ENCODE measurements at places on chromosomes 2 and 18. TPM values are rescaled to one million over a fixed set of nuclear protein-coding genes. Genes with fewer than 3 reads are reported as not detected.

DNA sequence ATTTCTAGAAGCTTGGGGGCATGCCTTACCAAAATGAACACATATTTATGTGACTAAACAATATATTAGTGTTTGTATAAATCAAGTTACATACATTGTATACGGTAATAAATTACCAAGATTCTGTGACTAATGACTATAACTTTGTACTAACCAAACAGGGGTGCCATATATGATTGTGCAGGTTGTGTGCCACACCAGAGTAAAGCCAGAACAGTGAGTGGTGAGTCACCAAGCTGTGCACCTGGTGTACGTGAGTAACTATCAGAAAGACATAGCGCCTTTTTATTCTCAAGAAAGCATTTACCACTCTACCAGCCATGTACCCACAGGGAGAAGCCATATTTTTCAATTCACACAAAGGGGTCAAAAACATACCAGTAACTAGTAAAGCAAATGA is 453.2 kb upstream of the PIK3C3 start:
- no peak for DNase-seq

DNA sequence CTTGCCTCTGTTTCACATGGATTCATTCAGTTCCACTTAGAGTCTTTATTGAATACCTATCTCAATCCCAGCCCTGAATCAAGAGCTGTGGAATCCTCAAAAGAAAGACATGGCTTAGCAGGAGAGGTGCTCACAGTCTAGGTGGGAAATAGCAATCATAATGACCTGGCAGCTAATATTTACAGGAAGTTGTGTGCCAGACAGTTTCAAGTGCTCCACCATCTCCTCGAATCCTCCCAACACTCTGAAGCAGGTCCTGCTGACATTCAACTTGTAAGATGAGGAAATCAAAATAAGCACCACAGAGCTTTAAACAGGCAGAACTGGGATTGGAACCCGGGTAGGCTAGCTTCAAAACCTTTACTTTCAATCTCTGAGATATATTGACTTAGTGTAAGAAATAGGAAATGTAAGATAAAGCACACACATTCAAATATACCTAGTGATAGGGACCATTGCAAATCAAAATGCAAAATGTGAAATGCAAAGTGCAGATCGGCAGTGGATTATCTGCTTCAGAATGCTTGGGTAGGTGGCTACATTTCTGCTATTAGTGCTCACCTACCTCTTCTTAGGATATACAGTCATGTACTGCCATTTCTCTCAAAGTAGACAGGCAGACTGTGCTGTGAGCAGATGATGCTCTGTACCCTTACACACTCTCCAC is 182.0 kb downstream of the PRKCE start:
- DNase-seq = no peak

DNA sequence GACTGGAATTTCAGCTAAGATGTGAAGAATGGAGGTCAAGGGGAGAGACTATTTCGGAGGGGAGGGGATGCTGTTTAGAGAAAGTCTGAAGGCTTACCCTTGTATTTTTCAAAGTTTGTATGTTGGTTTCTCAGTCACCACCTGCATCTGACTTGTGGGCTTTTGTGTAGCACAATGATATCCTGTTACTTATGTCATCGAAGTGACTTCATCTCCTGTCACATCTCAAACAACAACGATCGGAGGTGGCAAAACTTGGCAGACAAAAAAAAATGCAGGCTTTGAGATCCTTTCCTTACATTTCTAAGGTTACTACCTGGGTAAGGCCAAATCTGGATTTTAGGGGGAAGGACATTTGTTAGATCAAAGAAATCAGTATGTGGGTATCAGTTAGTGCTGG is 11.7 kb upstream of the CXCR4 start:
- no peak for DNase-seq

GRCh38 chr2:127453392-127454171 is 35.4 kb downstream of the PROC start:
- no peak for DNase-seq

- DNase-seq = no peak
Measured at GRCh38 chr2:48474574-48475298, 55.2 kb upstream of the STON1 start.

UGT1A4 gene
- total RNA-seq = not detected

MAP3K19 gene
- not detected for total RNA-seq

Data from activated CD4-positive, alpha-beta T cell treated with anti-CD3 and anti-CD28 coated beads for 36 hours (primary cell).